ENCODE measurements at places on chromosomes 16 and 17.

DNA sequence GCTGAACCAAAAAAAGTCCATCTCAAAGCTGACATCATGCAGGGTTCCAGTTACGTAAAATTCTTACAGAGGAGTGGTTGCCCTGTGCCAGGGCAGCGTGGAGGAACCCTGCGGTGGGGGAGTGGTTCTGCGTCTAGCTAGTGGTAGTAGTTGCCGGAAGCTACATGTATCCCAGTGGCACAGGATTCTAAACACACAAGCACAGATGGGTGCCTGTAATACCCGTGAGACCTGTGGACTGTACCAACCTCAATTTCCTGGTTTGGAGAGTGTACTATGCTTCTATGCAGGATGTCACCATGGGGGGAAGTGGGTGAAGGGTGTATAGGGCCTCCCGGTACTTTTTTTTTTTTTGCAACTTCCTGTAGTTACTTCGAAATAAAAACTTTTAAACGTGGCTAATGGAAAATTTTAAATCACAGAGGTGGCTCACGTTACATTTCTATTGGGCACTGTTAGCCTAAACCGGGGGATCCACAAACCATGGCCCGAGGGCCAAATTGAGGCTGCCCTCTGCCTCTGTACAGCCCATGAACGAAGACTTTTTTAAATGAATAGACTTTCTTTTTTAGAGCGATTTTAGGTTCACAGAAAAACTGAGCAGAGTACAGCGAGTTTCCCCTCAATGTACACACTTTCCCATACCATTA lies 38.5 kb downstream of the TBC1D16 start:
- DNase-seq: no peak

- DNase-seq: no peak
These were observed 190.4 kb downstream of the ABCC12 start for GRCh38 chr16:47965439-47965838.

DNA sequence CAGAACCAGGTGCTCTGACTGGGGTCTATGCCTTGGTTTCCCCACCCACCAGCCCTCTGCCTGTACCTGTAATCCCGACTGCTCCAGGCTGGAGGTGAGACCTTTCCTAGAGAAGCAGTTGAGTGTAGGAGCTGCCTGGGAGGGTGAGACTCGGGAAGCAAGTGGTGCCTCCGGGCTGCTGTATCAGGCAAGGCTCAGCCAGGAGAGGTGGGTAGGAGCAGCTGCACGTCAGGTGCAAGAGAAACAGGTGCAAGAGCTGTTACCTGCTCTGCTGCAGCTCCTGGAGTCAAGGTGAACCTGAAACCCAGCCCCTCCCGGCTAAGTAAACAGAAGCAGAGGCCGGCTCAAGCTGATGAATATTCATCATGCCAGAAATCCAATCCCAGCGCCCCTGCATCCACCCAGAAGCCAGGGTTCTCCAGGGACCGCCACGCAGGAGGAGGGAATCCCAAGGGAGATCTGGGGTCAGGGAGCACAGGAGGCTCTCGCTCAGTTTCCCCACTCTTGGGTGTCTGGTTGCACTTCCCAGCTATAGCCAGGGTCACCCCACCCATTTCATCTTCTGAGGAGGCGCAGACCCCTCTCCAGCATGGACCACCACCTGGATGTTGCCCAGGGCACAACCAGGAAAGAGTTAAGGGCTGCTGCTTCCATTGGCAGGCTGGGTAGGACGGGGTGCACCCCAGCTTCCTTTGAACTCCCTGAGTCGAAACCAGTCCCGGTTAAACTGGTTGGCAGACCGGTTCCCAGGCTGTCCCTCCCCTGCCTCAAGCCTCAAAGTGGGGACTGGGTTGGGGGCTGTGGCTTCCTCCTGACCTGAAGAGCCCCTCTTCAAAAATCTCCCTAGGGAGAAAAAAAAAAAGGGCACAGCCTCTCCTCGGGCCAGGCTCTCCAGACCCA lies at the start of gene PRR15L:
Gene PRR15L, minus strand, starts transcription at position 293 of the 900 bp plus-strand sequence. CDS start 4,649 bp downstream, outside the sequence.
- DNase-seq: no peak

DNA sequence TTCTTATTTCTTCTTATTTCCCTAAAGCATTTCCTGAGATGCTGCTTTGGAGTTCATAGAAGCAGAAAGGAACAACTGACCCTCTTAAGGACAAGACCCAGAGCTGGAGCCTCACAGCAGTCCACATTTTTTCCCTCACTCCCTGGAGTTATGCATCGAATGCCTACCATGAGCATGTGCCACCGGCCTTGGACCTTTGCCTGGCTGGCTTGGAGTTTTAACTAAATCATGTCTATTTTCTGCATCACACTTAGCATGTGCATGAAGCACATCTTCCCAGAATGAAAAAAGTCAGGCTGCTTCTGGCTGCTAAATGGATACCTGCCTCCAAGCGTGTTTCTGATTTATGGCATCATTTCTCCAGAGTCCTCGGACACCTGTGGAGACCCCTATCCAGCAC lies 104.5 kb downstream of the SPACA3 start:
- DNase-seq: no peak

- no peak for DNase-seq
These were observed 16.7 kb downstream of the ASGR2 start for GRCh38 chr17:7097940-7098339.

DNA sequence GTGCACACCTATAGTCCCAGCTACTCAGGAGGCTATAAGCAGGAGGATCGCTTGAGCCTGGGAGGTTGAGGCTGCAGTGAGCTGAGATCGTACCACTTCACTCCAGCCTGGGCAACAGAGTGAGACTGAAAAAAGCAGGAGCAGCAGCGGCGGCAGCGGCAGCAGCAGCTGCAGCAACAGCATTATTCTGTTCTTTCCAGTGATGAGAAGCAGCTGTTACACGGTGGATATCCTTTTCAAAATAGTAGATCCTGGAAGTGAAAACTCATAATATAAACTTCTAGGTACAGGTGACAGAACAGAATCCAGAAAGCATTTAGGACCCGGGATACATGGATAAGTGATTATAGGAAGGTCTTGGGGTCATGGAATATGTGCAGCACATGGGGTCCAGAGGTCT lies 17.8 kb upstream of the HNF1B start:
- DNase-seq: no peak

GRCh38 chr17:1611715-1612114 lies 16.9 kb downstream of the SLC43A2 start:
- no peak for DNase-seq

DNA sequence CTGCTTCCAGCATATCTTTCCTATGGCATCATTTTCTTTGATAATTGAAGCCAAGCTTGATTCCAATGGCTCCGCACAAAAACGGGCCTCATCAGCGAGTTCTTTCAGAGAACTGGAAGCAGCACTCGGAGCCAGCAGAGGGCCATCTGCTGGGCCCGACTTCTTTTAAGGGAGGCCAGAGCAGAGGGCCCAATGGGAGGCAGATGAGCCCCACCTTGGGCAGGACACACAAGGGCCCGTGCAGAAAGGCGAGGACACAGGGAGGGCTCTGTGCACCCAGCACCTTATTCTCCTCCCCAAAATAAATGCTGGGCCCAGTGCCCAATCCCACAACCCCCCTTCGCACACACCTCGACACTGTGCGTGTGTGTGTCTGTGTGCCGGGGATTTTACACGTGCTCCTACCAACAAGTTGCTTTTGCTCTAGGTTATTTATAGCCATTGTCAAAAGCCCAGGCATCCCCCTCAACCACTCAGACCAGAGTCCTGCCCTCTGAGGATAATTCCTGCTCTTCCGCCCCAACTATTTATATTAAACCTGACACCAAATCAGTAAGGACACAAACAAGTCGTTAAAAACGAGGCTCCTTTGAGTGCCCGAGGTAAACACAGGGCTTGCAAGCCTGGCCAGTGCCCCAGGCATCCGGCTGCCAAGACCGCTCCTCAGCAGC lies 6.8 kb downstream of the AXIN2 start:
- DNase-seq: no peak

DNA sequence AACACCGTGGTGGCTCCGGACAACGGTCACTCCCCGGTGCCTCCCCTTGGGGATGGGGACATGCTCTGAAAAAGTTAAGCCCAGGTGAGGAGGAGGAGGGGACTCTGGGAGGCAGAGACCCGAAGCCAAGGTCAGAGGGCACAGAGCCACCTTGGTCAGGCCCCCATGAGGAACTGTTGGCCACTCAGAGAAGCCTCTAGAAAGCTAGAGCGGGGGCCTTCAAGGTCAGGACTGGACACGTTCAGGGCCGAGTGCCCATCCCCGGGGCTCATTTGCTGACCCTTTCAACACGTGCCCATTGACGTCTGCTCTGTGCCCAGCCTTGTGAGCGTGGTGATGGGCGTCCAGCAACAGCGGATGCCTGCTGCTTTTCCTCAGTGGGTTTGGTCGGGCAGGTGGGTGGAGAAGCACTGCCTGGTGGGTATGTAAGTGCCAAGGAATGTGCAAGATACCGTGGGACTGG lies 38.2 kb downstream of the HASPIN start:
- DNase-seq: no peak

DNA sequence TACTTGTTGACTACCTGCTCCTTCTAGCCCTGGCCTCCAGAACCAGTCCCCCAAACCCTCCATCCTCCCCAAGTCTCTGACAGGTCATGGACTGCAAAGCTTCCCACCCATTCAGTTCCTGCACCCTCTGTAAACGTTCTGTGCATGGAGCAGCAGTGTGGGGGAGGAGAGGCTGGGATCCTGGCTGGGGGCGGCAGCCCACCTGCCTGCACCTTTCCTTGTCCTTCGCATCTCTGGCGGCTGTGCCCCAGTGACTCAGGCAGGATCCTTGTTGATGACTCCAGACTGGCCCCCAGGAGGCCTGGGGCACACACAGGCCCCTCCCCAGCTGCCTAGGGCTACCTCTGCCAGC lies 1.6 kb upstream of the PKMYT1 start:
- DNase-seq: no peak

- no peak for DNase-seq
These were observed 1011.9 kb downstream of the CDH8 start for GRCh38 chr16:61024180-61024900.

- DNase-seq: no peak
These were observed 14.0 kb upstream of the BAIAP2 start for GRCh38 chr17:81020767-81021497.

GRCh38 chr17:82386881-82387704 lies 15.5 kb downstream of the UTS2R start:
- no peak for DNase-seq

DNA sequence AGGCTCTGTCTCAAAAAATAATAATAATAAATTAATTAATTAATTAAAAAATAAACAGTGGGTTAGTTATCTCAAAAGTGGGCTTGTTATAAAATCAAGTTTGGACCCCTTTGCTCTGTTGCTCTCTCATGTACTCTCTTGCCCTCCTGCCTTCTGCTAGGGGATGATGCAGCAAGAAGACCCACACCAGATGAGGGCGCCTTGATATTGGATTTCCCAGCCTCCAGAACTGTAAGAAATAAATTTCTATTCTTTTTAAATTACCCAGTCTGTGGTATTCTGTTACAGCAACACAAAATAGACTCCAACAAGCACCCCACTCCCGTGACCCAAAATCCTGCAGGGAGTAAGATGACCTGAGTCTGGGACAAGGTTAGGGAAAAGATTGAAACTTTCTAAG lies 2.1 kb upstream of the ZNF652 start:
- no peak for DNase-seq

DNA sequence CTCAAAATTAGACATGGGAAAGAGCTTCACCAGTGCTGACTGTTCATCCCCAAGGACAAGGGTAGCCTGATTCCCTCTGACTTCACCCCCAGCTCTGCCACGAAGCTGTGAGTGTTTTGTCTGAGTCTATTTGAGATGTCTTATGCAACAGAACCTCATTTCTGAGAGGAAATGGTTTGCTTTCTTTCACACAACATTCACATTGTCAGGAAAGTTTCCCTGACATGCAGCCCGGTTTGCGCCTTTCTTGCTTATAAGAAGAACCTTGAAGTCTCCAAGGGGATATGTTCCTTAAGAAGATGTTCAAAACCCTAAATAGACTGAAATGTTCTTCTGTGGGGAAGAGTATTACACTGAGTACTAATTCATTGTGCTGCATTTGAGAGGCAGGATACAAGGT lies 300.5 kb upstream of the CCL2 start:
- no peak for DNase-seq

- DNase-seq: no peak
These were observed 85.1 kb downstream of the SLC39A11 start for GRCh38 chr17:73007407-73007806.

DNA sequence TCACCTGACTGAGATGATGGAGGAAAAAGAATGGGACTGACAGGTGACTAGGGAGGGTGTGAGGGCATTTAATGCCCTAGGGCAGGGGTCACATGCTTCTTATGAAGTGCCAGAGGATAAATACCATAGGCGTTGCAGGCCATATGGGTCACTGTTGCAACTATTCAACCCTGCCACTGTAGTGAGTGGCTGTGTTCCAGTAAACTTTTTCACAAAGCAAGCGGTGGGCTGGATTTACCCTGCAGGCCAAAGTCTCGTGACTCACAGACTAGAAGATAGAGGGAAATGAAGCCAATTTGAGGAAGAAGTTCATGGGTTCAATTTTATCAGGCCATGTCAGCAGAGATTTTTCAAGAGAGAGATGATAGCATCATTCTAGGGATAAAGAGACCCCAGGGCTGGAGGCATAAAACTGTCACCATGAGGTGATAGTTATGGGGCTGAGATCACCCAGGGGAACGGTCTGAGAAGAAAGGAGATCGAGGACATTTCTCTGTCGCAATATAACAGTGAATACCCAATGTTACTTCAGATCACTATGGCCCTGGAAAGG lies 8.6 kb downstream of the ARHGAP17 start:
- no peak for DNase-seq

DNA sequence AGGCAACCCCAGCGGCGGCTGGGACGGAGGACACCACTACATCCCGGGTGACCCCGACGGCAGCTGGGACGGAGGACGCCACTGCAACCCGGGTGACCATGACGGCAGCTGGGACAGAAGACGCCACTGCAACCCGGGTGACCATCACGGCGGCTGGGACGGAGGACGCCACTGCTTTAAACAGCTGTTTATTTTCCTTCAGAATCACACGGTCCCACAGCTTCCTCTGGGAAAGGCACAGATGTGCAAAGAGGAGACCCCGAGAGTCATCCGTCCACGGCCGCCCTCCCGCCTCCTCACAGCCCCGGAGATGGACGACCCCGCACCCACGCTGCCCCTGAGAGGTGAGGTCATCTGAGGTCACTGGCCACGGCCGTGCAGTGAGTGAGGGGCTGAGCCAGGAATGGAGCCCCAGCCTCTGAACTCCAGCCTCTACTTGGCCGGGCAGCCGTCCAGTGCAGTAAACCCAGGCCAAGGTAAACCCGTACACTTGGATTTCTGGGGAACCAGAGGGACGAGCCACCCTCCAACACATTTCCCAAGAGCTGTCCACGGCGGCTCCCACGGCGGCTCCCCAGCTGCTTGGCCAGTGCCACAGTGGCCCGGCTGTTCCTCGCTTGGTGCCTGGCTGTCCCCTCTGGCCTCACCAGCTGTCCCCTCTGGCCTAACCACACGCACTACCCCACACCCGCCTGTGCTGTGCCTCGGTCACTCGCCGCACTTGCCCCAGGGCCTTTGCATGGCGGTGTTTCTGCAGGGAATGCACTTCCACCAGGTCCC lies 43.2 kb upstream of the PABPN1L start:
- no peak for DNase-seq

DNA sequence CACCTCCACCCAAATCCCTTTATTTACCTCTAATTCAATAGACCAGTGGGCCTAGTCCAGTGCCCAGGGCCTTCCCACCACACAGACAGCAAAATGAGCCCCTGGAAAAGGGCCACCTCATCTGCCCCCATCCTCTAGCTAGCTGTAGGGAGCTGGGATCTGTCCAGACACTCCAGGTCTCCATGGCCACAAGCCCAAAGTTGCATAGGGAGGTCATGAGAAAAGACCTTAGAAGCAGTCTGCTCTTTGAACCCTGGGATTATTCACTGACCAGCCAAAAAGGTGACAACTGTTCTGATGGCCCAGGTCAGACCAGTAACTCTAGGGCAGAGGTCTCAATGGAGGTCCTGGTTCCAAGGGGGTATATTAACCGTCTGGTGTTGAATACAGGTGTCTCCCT lies 2.0 kb downstream of the CUEDC1 start:
- DNase-seq: no peak
